ENCODE measurements at places on chromosomes 7 and 10. TPM values are rescaled to one million over a fixed set of nuclear protein-coding genes. Genes with fewer than 3 reads are reported as not detected.

CH25H gene
- total RNA-seq: 0.22 TPM

DNA sequence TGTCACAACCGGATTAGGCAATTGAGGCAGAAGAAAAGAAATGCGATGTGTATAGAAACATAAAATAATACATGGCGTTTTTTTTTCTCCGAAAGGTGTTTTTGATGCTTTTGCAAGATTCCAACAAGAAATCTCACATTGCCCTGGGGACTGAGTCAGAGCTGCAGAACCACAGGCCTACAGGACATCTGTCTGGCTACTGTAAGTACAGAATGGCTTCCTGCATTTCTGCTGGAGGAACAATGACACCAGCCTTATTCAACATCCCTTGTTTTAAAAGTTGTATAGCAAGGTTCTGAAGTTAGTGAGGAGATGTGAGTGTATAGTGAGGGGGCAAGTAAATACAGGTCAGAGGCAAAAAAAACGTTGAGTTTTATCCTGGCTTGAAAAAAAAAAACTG is 256.4 kb downstream of the ABCA13 start:
- no peak overlapping the region for H3K4me3 ChIP-seq
- peak overlapping the region; percentile 39 for H3K27ac ChIP-seq
- no peak for DNase-seq
- no peaks in the 10 kb centered on the region for H3K27me3 ChIP-seq
- H3K4me1 ChIP-seq: peaks cover 19% of the 10 kb centered on the region

OIT3 gene
- total RNA-seq: 0.09 TPM

NUDT13 gene
- 2.2 TPM for total RNA-seq

- peak; percentile 58 for DNase-seq
- H3K4me1 ChIP-seq: peaks cover 15% of the 10 kb centered on the region
- H3K36me3 ChIP-seq: no peaks in the 10 kb centered on the region
- peak overlapping the region; percentile 43 for H3K4me3 ChIP-seq
- H3K27me3 ChIP-seq: no peaks in the 10 kb centered on the region
- no peak overlapping the region for H3K27ac ChIP-seq
These were observed 47.8 kb downstream of the CPEB3 start for GRCh38 chr10:92242910-92243671.
